ENCODE measurements at places on chromosomes 11 and 22. TPM values are rescaled to one million over a fixed set of nuclear protein-coding genes. Genes with fewer than 3 reads are reported as not detected.

Gene GP1BB
- 5.4 TPM for total RNA-seq

Gene PIK3IP1
- 48.0 TPM for total RNA-seq

DNA sequence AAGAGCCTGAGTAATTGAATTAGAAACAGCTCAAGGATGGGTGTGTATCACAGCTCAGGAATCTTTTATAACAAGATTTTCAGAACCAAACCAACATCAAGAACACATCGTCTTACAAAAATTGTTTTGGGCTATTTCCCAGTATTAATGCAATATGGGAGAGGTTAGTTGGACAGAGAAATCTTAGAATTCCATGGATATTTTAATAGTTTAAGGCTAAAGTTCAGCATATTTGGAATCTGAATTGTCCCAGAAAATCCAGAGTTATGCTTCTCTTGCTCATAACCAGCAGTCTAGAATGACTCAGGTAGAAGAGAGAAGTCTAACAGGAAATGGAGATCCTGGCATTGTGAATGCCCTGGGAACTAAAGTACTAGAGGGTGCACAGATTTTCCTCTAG, 74.6 kb downstream of the ADM start:
- no peak for DNase-seq

GRCh38 chr11:116166573-116167465, 606.0 kb downstream of the BUD13 start:
- DNase-seq, result no peak

- no peak for DNase-seq
Measured at GRCh38 chr11:46335890-46336562, 11.2 kb upstream of the DGKZ start.

GRCh38 chr11:97745515-97746050, 1275.2 kb upstream of the CNTN5 start:
- no peak for DNase-seq

Gene OOSP2
- total RNA-seq, result not detected

DNA sequence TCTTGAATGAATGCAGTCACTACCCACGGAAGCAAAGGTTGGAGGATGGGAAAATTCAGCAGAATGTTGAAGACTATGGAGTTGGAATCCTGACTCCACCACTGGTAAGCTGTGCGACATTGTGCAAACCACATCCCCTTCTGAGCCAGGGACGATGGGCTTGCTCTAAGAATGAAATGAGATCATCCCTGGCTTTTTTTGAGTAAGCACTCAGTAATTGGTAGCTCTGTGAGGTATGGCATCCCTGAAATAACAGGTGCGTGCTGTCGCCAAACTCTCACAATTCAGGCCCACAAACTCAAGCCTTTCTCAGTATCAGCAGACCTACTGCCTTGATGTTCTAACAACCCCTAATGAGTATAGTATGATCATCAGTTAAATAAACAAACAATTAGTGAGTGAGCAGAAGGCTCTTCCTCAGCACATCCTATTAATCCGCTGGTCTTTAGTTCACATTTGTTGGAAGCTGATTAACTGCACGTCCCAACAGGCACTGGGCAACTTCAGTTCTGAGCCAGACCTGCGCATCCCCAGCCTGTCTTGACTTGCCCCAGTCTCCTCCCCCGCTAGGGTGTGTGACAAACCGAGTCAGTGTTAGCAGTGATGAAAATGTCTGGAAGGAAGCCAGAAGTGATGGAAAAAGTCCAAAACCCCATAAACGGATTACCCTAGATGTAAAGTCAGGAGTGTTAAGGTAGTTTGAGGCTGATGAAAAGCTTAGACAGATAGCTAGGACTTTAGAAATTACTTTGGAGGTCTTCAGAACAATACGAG, 235.5 kb downstream of the GRIK4 start:
- DNase-seq, result no peak

GRCh38 chr22:42974223-42974622, 40.7 kb downstream of the PACSIN2 start:
- no peak for DNase-seq

Gene MRGPRX4
- total RNA-seq, result not detected

- no peak for DNase-seq
Measured at GRCh38 chr11:30046578-30046945, 29.7 kb upstream of the KCNA4 start.

DNA sequence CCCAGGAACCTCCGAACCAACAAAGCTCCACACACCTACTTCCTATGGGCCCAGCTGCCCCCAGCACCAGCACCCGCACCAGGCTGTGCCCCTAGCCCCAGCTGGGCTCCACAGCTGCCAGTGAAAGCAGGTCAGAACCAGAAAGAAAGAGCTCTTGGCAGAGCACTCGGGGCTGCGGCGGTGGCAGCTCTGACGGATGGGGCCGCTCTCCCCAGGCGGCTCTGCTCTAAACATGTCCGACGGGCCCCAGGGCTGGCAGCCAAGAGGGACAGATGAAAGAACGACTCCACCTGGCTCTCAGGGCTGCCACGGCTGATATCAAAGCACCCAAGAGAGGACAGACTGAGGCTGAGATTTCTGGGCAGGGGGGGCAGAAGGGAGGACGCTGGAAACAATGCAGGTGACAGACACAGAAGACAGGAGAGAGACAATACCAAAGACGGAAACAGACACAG, 25.7 kb downstream of the LRFN4 start:
- DNase-seq, result no peak

GRCh38 chr22:17257121-17258001, 38.1 kb upstream of the ADA2 start:
- DNase-seq, result no peak

Gene GCAT
- total RNA-seq, result 22.3 TPM

- no peak for DNase-seq
Measured at GRCh38 chr11:118238421-118238820, 13.6 kb upstream of the JAML start.

GRCh38 chr11:13143486-13144297, 133.9 kb upstream of the BMAL1 start:
- DNase-seq, result peak; percentile 37

GRCh38 chr11:66818231-66818955, 24.8 kb upstream of the RCE1 start:
- no peak for DNase-seq

Gene TRIM51
- not detected for total RNA-seq

GRCh38 chr22:50078246-50078645, 7.0 kb downstream of the MLC1 start:
- DNase-seq, result no peak

- DNase-seq, result peak; percentile 57
Measured at GRCh38 chr22:40024201-40025061, 29.7 kb downstream of the FAM83F start.

DNA sequence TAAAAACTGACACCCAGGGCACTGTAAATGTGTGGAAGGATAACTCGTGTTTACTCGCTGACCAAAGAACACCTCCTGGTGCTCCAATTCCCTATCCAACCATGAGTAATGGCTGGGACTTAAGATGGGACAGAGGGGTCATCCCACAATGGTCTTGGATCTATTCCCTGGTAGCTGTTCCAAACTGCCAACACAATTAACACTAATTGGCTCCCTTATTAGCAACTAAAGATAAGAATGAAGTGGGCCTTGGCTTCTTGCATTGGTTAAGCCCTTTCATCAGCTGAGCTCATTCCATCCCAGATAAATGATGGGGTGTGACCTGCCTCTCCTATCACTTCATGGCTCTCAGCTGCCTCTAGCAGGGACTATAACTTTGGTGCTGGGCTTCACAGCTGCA, 1.5 kb upstream of the SIK3 start:
- DNase-seq, result no peak

Gene ACR
- total RNA-seq, result 0.92 TPM

GRCh38 chr11:2772544-2773031, 72.8 kb upstream of the KCNQ1OT1 start:
- peak; percentile 6 for DNase-seq

- DNase-seq, result no peak
Measured at GRCh38 chr11:38136887-38137286, 1538.9 kb upstream of the RAG2 start.

Gene SCGB1D2
- total RNA-seq, result not detected

DNA sequence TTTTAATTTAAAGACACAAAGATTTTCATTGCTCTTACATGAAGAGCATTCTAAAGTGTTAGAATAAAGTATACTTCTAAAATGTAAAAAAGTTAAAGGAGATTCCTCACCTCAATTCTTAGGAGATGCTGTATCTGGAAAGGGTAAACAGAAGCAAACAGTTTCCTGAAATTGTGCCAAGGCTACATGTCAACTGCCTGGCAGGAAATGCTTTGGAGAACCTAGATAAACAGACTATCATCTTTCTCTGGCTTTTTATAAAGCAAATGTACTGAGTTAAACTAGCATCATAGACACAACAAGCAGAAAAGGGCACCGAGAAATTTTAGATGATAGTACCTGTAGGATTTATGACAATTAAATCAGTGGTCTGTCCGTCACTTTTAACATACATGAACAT, 24.7 kb upstream of the AKIP1 start:
- no peak for DNase-seq

DNA sequence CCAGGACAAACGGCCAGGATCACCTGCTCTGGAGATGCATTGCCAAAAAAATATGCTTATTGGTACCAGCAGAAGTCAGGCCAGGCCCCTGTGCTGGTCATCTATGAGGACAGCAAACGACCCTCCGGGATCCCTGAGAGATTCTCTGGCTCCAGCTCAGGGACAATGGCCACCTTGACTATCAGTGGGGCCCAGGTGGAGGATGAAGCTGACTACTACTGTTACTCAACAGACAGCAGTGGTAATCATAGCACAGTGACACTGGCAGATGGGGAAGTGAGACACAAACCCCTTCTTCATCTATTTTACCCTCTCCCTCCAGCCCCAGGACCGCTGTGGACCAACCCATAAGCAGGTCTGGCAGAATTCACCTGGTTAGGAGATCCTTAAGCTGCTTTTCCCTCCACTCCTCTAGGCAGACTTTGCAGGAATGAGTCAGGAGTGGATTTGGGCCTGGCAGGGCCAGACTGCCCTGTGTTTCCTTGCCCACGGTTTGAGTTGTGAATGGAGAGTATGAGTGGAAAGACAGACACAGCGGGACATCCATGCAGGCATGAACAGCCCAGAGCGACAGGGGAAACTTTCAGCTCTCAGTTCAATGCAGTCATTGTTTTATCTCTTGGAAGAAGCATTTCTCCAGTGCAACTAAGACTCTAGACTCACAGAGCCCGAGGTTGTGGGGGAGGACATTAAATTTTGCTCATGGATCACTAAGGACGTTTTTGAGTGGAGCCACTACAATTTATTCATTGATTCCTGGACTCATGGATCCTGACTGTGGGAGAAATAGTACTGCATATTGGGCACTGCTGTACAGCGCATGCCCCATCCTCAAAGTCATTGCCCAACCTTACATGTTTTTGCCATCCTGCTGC, 75.3 kb upstream of the IGLL5 start:
- DNase-seq, result no peak

DNA sequence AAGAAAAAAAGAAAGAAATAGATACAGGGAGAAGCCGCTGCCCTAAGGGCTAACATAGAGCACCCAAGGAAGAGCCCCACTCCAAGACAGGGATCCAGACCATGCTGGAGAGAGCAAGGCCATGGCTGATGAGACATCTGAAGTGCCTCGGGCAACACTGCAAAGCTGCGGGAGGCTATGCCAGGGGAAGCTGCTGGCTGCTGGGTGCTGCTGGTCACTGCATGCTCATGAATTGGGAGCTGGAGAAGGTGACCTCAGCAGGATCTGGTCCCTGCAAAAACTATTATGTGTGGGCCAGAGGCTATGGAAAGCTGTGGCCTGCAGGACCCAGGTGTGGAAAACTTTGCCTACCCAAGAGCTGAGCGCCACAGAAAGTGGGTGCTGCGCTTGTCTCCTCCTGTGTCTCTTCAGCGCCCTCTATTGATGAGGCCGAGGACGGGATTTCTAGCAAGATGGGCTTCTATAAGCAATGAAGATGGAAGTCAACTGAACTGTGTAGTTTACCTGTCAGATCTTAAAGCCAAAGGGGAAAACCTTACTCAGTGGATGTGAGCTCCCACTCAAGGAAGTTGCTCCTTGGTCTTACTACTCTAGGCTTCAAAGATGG, 17.3 kb upstream of the SLC29A2 start:
- peak; percentile 75 for DNase-seq

Gene MUC6
- total RNA-seq, result 173 TPM

DNA sequence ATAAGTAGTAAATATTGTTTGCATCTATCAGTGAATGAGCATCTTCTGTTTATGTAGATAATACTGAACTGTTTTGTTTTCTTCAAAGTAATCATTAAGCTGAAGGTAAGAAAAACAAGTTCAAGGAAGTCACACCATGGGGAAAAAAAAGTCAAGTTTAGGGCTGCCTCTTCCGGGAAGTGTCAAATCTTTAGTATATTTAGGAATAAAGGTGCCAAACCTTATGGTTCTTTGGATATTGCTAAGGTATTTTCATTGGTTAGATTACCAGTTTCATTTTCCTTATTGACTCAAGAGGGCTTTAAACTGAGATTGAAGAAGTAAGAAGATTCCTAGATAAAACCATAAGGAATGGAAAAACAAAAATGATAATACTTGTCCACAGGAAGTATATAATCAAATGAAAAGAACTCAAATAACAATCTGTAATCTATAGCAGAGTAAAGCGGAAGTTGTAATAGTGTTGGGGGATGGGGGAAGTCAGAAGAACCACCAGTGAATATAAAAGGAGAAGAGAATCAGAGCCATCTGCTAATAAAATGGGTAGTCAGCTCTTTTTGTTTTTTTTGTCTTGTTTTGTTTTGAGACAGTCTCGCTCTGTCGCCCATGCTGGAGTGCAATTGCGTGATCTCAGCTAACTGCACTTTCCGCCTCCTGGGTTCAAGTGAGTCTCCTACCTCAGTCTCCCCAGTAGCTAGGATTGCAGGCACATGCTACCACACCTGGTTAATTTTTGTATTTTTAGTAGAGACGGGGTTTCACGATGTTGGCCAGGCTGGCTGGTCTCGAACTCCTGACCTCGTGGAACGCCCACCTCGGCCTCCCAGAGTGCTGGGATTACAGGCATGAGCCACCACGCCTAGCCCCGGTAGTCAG, 2.3 kb downstream of the ATM start:
- no peak for DNase-seq

DNA sequence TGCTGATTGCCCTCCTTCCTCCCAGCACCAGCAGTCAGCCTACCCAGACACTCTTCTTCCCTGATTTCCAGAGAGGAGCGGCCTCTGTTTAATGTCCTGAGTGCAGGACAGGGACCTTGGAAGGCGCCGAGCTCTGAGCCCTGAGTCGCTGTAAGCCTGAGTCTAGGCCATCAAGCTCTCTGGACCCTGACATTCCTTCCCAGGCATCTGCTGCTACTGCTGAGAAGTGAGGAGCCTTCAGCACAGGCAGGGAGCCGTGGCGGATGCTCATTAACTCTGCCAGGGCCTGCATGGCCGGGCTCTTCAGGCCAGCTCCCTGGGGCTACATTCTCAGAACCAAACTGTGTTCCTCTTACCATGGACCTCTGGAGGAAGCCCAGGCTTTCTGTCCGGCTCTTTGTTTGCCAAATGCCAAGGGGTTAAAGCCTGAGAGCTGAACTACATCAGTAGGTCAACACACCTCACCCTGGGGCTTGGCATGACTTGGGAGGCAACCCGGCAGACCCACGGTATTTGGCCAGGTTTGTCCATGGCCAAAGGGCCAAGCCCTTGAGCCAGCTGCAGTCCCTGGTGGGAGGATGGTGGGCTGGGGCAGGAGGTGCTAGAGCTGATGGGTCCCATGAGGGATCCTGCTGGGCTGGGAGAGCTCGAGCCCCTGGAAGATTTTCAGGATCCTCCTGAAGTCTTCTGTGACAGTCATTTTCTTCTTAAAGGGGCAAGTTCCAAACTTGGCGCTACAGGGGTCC, 721.4 kb downstream of the BRD1 start:
- DNase-seq, result no peak

Measured in mucosa of gallbladder (tissue), 1 donor.